ENCODE measurements at places on chromosomes 6 and 20.

- DNase-seq, result no peak
Measured at GRCh38 chr6:10033223-10033829, 381.5 kb downstream of the TFAP2A start.

DNA sequence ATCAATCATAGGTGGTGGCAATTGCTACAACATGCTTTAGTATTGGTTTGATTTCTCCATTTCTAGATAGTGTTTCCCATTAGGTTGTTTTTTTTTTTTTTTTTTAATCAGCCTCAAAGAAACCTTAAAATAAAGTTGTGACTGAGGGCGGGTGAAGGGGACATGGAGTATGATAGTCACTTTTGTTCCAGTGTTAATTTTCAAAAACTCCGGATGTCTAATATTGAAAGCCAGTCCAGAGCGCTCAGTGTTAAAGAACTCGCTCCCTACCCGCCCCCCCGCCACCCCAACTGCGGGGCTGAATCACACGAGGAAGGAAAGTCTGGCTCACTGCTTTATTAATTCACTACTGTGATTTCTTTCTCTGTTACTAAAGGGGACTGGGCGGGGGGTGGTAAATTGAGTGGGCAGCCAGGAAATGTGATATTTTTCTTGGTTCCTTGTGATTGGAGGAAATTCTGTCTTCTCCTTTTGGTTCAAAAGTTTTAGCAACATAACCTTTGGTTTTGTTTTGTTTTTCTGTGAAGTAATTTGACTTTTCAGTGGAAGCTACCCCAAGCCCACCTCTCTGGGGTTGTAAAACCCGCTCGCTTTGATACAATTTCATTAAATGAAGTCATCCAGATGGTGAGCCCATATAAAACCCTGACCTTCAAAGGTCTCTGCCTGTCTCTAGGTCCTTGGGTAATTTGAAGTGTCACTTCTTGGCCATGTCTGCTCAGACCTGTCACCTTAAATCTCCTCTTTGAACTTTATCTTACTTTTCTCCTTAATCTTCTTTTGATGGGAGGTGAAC is 38.0 kb downstream of the TNFAIP3 start:
- DNase-seq, result peak; percentile 81

GRCh38 chr6:111150577-111150976 is 63.3 kb downstream of the SLC16A10 start:
- DNase-seq, result no peak

DNA sequence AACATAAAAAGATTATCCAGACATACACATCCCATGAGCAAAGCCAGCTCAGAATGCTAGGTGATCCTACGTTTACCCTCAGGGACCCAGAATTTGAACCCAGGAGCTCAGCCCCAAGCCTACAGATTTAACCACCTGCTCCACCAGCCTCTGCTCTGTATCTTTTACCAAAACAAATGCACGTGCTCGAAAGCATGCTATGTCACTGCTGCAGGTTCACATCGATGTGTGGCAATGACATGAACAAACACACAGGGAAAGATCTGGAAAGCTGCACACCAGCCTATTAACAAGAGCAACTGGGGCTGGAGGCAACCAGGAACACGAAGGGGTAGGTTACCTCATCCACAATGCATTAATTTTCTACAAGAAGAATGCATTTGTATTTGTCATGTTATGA is 32.1 kb downstream of the PREX1 start:
- DNase-seq, result no peak

GRCh38 chr6:1463275-1463674 is 73.9 kb downstream of the FOXF2 start:
- no peak for DNase-seq

DNA sequence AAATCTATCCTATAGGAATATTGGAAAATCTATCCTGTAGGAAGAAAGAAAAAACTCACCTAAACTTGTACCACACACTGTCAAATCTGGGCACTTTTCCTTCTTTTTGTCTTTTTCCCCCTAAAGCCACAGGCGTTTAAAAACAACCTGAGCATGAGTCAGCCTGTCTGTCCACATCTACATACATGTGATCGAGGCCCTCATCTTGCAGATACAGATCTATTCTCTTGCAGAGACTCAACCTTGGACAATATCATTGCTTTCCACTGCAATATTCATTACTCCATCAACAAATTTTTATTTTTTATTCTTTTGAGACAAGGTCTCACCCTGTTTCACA is 95.9 kb upstream of the IYD start:
- DNase-seq, result no peak

- DNase-seq, result no peak
Measured at GRCh38 chr20:15700147-15700765, 873.0 kb downstream of the KIF16B start.

GRCh38 chr6:125294925-125295324 is 6.8 kb downstream of the HDDC2 start:
- DNase-seq, result no peak

GRCh38 chr6:26164120-26164505 is 76.9 kb downstream of the HFE start:
- no peak for DNase-seq

GRCh38 chr20:39142407-39143096 is 180.4 kb downstream of the DHX35 start:
- DNase-seq, result no peak

DNA sequence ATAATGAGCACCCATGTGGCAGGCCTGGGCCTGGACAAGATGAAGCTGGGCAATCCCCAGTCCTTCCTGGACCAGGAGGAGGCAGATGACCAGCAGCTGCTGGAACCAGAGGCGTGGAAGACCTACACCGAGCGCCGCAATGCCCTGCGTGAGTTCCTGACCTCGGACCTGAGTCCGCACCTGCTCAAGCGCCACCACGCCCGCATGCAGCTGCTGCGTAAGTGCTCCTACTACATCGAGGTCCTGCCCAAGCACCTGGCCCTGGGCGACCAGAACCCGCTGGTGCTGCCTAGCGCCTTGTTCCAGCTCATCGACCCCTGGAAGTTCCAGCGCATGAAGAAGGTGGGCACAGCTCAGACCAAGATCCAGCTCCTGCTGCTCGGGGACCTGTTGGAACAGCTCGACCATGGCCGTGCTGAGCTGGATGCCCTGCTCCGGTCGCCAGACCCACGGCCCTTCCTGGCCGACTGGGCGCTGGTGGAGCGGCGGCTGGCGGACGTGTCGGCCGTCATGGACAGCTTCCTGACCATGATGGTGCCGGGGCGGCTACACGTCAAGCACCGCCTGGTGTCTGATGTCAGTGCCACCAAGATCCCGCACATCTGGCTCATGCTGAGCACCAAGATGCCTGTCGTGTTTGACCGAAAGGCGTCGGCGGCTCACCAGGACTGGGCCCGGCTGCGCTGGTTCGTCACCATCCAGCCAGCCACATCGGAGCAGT is 1.9 kb downstream of the FNDC11 start:
- DNase-seq, result no peak

DNA sequence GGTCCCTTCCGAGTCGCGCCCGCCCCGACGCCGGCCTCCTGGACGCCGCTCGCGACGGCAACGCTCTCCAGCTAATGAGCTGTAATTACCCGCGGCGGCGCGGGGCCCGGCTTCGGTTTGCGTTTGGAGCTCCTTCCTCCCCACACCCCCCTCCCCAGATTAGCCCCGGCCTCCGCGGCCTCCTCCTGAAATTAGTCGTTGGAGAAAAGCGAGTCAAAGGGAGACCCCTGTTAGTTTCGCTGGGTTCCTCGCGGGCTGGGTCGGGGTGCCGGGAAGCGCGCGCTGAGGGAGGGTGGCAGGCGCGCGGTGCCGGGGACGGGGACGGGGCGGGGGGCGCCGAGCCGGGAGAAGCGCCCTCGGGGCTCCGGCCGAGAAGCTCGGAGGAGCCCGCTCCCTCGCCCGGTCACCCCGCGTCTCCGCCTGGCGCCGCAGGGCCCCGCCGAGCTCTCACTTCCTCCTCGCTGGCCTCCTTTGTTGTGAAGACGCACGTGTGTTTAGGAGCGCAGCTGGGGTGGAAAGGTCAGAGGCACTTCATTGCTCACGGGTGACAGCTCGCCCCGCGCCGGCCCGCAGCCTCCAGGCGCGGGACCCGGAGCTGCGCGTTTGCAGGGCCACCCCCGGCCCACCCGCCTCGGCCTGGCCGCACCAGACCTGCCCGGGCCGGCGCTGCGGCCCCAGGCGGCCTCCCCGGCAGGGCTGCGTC is 4.9 kb downstream of the FOXC1 start:
- DNase-seq, result no peak

DNA sequence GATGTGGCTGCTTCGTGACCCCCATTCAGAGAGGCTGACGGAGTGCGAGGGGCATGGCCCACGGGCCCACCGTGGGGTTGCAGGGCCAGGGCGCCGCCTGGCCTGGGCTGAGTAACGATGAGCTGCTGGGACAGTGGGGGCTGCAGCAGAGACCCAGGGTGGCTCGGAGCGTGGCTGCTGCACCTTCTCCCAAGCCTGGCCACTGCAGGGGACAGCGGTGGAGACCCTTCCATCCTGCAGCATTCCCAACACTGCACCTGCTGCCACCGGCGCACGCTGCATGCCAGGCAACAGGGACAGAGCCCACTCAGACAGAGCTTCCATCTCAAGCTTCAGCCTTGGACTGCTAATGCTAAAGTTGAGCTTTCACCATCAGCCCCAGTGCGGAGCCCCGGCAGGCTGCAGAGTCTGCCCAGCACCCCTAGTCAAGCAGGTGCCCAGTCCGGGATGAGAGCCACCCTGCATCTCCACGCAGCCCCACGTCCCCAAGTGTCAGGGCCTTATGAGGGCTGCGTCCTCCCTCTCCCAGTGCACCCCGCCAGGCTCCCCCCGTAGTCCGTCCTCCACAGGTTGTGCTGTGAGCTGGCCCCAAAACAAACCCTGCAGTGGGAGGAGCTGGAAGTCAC is 89.4 kb upstream of the AFDN start:
- DNase-seq, result no peak

- DNase-seq, result no peak
Measured at GRCh38 chr6:26473429-26473757, 15.6 kb downstream of the BTN2A1 start.

GRCh38 chr20:1907586-1907985 is 12.4 kb downstream of the SIRPA start:
- DNase-seq, result no peak

DNA sequence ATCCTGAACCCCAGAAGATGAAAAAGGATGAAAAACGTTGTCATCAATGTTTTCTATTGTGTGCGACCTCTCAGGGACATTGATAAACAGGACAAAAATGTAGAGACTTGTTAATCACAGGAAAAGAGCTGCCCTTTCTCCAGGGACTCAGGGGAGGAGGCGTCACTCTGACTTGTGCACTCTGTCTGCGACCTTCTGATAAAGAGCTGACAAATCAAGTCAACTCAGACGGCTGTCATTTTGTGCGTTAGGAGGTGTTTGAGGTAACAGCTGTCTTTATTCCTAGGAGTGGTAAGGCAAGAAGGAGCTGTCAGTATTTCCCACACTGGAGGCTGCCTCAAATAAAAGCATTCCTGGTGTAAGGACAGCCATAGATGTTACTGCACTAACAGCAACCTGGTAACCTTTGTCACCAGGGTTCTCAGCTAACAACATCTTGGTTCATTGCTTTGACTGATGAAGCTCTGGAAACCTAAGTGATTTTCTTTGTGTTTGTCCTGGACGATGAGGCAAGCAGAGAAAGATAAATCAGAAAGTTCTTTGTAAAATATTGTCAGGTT is 38.6 kb upstream of the NXT1 start:
- no peak for DNase-seq

DNA sequence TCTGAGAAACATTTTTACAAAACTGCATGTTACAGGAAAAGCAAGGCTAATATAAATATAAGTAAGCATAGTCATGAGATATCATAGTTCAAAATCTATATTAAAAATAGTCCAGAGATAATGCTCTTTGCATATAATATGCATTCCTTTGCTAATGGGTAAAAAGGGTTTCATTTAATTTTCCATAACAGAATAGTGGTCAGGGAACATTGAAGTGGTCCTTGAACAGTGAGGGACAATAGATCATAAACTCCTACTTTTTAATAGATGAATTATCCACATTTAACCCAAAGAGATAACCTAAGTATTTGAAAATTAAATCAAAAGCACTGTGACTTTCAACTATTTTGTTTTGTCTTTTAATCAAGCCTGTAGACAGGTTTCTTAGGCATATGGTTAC is 243.1 kb upstream of the ADGRB3 start:
- no peak for DNase-seq

DNA sequence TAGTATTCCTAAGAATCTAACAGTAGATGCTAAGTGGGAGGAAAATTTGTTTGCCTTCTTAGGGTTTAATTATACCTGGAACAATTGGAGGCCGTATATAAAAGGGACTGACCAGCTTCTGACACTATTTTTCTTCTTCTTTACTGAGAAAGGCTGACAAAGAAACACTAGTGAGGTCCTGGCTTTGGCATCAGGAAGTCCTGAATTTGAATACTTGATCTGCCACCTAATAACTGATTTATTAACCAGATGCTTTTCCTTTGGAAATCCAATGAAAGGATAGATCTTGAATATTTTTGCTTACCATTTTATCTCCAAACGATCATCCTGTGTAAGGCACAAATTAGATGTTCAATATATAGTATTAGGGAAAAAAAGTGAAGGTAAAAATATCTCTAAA is 382.5 kb downstream of the CENPW start:
- no peak for DNase-seq
